ENCODE measurements at places on chromosomes 2 and 18. TPM values are rescaled to one million over a fixed set of nuclear protein-coding genes. Genes with fewer than 3 reads are reported as not detected.

DNA sequence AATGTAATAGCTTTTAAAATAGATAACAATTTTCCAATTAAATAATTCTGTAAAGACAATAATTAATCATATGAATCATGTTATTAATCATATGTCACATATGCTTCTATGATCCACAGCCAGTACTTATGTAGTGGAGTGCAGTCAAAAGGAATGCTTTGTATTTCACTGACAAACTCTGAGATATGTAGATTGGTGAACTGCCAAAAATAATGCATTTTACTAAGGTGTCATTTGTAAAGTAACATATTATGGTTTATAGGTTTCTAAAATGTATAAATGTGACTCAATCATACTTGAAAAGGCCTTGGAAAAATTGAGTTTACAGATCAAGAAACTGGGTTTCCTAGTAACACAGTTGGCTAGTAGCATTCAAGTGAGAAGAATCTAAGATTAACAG, 93.8 kb upstream of the KCNH7 start:
- no peak for DNase-seq

The SIX2 gene
- polyA plus RNA-seq: not detected

DNA sequence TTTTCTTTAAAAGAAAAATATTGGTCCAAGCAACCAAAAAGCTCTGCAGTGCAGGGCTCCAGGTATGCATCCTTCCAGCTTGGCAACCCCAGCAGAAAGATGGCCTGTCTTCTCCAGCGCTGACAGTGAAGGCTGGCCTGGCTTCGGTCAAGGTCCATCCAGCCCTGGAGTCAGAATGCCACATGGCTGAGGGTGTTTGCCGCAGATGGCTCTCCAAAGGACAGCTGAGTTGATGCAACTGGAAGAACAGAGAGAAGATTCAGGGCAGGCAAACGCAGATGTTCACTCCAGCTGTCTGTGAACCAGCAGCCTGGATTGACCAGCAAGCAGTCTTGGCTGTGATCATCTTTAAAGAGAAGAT, 51.4 kb downstream of the MARCO start:
- no peak for DNase-seq

- DNase-seq: no peak
Measured at GRCh38 chr2:171317492-171318125, 116.2 kb downstream of the METTL8 start.

DNA sequence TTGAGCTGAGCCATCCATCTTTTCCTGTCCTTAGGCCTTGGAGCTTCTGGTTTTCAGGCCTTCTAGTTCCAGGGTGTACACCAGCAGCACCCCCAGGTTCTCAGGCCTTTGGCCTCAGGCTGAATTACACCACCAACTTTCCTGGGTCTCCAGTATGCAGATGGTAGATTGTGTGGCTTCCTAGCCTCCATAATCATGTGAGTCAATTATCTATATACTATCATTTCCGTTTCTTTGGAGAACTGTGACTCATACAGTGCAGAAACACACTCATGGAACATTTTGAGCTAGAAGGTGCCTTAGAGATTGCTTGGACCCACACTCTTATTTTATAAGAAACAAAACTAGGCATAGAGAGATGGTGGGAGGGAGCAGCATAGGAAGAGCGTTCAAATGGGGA, 167.4 kb downstream of the NCK2 start:
- DNase-seq: no peak

DNA sequence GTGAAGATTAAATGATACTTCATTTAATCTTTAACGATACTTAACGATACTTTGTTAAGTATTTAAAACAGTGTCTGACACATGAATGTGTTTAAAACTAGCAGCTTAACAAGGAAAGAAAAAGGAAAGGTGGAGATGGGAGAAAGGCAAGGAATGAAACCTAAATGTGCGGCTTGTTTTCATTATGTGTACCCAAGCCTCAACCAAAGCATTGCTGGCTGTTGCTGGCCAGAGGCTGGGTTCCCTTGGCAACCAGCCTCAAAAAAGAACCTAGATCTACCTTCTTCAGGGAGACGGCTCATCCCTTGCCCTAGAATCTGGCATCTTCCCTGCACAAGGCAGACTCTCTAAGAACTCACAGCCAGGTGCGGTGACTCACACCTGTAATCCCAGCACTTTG, 13.8 kb upstream of the PCBP1 start:
- no peak for DNase-seq

Measured in naive thymus-derived CD8-positive, alpha-beta T cell (primary cell).